Activated gamma-delta T cell treated with Interleukin-2 at 50 U/mL for 16 hours (primary cell): ENCODE measurements at places on chromosomes 4 and X.

DNA sequence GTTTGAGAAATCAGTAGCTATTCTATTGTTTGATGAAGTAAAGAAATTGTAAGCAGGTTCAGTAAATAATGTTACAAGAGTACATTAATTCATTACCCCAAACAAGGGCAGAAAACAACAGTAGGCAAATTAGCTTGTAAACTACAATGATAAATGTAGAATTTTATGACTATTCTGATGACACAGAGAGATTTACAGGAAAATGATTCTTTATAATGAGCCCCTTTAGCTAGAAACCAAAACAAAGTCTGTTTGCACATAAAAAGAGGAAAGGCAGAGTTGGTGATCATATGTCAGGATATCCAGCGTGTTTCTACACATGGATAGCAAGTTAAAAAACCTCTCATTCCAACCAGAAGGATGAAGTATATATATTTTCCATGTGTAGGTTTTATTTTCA is 204.8 kb downstream of the CFAP299 start:
- no peak for DNase-seq

DNA sequence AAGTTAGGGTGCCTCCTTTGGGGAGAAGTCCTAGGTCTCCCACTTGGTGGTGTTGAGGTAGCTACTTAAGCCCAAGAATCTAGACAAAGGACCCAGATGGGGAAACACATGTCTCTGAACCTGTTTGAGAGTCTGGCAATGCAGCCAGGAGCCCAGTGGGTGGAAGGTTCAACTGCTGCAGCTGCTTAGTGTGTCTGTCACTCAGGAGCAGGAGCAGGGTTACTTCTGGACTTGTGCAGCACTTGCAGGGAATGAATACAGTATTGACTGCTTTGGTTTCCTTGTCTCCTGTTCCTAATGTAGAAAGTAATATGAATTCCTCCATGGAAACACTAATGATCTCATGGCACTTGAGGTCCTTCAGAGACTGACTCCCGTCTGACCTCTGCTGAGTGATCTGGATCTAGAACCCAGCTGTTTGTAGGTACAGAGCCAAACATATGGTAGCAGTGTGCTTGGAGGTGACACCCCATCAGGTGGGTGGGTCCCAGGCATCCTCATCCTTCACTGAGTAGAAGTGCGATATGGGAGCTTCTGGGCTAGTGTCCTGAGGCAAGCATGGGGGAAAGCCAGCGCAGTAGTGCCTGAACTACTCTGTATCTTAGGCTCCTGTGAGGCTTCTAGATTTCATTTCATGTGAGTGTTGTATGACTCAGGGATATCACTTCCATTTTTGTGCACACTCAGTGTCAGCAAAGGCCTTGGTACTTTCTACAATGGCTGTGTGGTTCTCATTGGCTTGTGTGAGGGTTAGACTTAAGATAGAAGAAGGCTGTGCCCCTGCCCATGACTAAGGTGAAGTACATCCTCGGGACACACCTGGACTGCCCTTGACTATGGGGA is 85.0 kb upstream of the WDR1 start:
- DNase-seq: no peak

DNA sequence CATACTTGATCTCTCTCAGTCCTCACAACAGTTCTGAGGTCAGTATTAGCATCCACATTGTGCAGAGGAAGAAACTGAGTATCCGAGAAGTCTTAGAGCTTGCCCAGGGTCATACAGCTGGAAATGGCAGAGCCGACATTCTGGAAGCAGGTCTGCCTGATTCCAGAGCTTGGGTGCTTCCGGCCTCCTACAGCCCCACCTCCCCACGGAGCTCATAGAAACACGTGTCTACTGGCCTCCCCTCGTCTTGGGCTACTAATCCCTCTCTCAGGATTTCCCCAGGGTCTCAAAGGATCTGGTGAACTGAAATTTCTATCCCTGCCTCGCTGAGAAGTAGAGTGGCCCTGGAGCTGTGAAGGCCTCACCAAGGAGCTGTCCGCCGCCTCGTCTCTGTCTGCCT is 12.0 kb upstream of the KDM5C start:
- DNase-seq: no peak

DNA sequence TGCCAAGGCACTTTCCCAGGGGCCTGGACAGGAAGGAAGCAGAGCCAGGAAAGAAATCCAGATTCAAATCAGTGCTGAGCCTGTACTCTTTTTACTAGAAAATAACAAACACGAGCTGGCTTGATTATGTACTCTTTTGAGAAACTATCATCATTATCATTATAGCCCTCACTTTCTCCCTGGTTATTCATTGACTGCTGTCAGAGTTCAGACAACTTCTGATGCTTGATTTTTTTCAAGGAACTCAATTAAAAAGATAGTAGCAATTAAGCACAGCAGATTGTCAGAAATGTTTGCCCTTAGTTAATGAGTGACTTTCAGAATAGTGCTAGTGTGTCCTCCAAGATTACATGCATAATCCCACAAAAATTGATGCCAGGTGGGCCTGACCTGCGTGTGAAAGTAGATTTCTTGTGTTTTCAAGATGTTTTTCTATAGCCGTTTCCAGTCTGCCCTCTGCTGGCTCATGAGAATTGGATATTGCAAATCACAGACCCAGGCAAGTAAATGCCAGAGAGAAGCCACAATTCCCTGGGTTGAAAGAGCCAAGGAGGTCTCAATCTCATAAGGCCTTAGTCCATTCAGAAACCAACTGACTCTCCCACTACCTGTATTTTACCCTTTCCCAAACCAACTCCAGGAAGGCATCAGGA is 14.3 kb upstream of the PNPLA4 start:
- no peak for DNase-seq
